Mucosa of descending colon (tissue), 3 donors: ENCODE measurements at places on chromosomes 12 and 14. TPM values are rescaled to one million over a fixed set of nuclear protein-coding genes. Genes with fewer than 3 reads are reported as not detected.

SLCO1B1 gene
- not detected for total RNA-seq

ESPL1 gene
- total RNA-seq = 4.5 TPM

B4GALNT1 gene
- total RNA-seq = 0.64 TPM

ATG101 gene
- total RNA-seq = 30.1 TPM

MCRS1 gene
- total RNA-seq = 55.9 TPM

PROX2 gene
- 0.07 TPM for total RNA-seq
